ENCODE measurements at places on chromosomes 6 and 20.

DNA sequence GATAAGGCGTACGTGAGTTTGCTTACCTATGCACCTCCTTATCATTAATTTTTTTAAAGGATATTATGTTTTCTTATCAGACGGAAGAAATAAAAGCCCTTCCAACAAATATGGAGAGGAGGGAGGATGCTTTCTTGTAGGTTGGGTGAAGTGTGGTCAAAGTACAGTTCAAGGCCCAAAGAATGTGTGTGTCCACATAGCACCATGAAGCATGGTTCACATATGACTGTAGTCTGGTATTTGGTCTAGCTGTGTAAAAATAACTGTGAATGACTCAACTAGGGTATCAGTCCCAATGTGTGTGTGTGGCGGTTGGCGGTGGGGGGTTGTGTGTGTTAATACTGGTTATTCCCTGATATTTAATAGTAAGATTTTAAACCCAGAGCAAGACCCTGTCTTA is 212.7 kb downstream of the TMEM242 start:
- no peak for DNase-seq

GRCh38 chr6:108947114-108947854 is 99.1 kb downstream of the ARMC2 start:
- DNase-seq: peak; percentile 68

GRCh38 chr6:135202836-135203235 is 21.7 kb downstream of the MYB start:
- no peak for DNase-seq

GRCh38 chr6:124719913-124720312 is 242.3 kb upstream of the RNF217 start:
- DNase-seq: no peak

- DNase-seq: no peak
These were observed 479 bp downstream of the SLC39A7 start for GRCh38 chr6:33201147-33201545.

DNA sequence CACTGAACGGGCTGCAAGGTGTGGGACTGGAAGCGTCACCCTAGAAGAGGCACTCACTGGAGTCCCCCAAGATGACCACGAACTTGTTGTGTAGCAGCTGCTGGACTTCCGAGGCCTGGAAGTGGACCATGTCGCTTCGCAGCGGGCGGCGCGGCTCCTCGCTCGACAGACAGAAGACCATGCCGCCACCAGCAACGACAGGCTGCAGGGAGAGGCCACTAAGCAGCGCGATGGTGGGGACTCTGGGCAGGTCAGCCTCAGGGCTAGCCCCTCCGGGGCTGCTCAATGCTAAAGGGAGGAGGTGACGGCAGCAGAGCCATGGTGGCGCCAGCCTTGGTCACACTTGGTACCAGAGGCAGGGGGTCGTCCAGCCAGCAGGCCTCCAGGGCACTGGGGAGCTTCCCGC is 720 bp downstream of the PCED1A start:
- no peak for DNase-seq

- DNase-seq: no peak
These were observed 469 bp upstream of the XRN2 start for GRCh38 chr20:21302664-21303060.

GRCh38 chr6:83511901-83512681 is at the start of gene PRSS35:
Gene PRSS35, plus strand, starts transcription at chr6:83512534. Its CDS starts 10,908 bp downstream, at chr6:83523442.
- DNase-seq: peak; percentile 82

GRCh38 chr6:92404281-92404680 is 1015.1 kb downstream of the EPHA7 start:
- no peak for DNase-seq

- DNase-seq: peak; percentile 31
These were observed 61.7 kb downstream of the FAM217A start for GRCh38 chr6:4017058-4017739.

DNA sequence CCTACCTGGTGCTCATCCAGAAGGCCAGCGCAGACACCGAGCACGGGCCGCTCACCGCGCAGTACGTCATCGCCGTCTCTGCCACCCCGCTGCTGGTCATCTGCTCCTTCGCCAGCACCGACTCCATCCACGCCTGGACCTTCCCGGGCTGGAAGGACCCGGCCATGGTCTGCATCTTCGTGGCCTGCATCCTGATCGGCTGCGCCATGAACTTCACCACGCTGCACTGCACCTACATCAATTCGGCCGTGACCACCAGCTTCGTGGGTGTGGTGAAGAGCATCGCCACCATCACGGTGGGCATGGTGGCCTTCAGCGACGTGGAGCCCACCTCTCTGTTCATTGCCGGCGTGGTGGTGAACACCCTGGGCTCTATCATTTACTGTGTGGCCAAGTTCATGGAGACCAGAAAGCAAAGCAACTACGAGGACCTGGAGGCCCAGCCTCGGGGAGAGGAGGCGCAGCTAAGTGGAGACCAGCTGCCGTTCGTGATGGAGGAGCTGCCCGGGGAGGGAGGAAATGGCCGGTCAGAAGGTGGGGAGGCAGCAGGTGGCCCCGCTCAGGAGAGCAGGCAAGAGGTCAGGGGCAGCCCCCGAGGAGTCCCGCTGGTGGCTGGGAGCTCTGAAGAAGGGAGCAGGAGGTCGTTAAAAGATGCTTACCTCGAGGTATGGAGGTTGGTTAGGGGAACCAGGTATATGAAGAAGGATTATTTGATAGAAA is 2.0 kb downstream of the SLC35D3 start:
- DNase-seq: no peak

- DNase-seq: no peak
These were observed 46.3 kb upstream of the ECHDC1 start for GRCh38 chr6:127389706-127390105.

GRCh38 chr6:38968702-38969149 is 79.9 kb upstream of the GLP1R start:
- DNase-seq: no peak

DNA sequence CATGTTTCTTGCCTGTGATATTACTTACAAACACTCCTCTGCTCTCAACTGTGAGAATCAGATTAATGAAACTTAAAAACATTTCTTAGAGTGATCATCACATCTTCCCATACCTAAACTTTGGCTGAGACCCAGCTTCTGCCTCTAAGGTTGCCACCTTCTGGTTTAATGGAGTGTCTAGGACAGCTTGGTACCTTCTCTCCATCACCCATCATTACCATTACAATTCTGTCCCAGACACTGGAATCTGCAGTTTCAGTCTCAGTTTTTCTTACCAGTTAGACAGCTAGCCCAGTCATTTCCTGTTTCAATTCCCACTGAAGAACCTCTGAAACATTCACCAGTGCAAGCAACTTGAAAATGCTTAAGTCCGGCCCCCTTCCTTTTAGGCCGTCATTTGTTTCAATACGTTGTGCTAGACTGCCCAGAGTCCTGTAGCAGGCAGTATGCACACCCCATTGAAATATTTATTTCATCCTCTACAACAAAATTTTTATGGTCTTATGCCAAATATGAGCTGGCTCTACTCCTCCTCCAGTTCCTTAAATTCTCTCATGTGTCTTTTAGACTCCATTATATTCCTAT is 107.0 kb upstream of the FOXO3 start:
- peak; percentile 53 for DNase-seq

DNA sequence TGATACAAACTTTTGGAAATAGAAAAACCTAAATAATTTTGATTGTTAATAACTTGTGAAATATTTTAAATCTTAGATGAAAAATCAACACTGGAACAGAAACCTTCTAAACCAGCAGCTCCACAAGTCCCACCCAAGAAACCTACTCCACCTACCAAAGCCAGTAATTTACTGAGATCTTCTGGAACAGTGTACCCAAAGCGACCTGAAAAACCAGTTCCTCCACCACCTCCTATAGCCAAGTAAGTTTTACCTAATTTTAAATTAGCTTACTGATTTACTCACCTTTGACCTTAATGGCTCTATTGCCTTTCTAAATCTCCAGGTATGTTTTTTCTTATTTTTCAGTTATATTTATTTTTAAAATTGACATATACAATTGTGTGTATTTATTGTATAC is 102.6 kb upstream of the ADGRF4 start:
- no peak for DNase-seq

DNA sequence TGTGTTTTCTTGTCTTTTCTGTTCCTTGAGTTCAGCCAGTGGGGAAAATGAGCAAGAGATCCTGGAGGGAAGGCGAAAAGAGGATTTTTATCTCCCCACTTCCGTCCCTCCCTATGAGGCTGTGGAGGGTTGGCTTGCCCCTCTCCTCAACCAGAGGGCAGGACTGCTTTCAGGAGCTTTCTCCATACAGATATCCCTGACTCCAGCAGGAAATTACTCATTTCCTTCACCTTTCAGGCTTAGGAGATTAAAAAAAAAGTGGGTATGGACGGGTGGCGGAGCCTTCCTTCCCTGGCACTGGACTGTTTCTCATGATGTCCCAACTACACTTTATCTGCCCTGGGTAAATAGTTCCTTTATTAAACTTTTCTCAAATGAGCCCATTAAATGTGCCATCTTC is 241.2 kb downstream of the FRK start:
- DNase-seq: no peak

DNA sequence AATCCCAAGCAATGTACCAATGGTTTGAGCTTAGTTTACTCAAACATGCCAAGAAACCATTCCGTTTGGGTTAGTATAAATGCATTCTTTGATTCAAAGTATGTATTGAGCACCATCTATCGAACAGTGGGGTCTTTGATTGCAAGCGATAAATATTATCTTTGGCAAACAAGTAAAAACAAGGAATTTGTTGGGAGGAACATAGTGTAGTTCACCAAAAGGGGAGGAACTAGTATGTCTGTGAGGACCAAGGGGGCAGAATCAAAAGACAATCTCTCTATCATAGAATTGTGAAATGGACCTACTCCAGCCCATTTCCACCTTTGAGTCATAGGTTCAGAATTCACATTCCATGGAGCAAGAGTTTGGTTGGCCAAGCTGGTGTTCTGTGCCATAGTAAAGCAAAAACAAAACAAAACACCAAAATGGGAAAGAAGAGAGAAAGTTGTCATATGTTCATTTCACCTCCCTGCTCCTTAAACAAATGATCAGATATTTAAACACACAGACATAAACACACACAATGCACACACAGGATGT is 266.0 kb downstream of the TSHZ2 start:
- no peak for DNase-seq

DNA sequence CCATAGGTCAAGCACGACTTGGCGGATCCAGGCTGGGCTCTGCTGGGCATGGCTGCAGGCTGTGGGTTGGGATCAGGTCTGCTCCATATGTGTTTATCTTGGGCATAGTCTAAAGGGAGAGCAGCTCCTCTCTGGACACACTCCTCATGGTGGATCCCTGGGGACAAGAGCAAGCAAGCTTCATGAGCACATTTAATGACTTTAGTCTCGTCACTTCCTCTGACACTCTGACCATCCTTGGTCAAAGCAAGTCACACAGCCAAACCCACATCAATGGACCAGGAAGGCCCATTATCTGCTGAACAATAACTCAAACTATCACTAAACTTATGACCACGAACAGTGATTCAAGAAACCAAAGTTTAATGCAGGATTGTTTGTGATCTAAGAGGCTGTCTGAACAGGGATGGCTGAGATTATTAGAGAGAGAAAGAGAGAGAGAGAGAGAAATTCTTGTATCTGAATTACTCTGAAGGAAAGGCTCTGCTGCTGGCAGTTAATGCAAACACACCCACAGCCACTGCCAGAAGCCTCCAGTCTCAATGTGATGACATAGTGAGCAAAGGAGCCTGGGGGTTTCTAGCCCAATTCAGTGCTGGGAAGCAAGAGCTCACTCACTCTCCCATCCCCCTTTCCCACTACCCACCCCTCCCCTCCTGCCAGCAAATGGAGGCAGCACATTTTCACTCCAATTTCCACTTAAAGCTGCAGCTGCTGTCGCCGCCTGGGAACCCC is 490.2 kb upstream of the SULF2 start:
- no peak for DNase-seq

DNA sequence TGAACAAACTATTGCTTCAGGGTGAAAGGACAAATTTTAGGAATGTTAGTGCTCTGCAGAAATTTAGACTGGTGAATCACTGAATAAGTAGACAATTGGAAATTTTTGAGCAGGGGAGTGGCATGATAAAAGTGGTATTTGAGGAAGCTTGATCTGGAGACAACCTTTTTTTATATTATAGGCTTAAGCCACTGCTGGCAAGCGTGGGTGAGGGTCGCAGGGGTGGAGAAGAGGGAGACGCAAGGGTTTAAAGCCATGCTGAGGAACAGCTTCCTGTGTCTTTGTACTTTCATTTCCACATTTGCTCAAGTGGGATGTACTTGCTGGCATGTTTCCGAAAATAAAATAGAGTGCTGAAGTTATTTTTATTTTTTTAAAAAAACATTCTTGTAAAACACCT is 23.7 kb downstream of the NCOA7 start:
- DNase-seq: no peak

GRCh38 chr6:149246691-149247384 is 70.7 kb upstream of the TAB2 start:
- no peak for DNase-seq

DNA sequence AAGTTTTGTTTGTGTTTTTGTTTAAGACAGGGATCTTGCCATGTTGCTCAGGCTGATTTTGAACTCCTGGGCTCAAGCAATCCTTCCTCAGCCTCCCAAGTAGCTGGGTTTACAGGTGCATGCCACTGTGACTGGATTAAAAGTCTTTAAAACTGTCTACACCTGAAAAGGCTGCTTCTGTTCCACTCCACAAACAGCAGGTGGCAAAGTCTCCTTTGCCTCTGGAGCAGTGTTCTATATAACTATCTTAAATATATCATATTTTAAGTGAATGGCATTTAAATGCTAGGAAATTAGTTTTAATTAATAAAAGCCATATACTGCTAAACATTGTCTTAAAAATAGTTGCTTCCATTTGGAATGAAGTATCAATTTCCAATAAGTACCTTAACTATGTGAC is 89.2 kb upstream of the BCLAF1 start:
- DNase-seq: no peak

DNA sequence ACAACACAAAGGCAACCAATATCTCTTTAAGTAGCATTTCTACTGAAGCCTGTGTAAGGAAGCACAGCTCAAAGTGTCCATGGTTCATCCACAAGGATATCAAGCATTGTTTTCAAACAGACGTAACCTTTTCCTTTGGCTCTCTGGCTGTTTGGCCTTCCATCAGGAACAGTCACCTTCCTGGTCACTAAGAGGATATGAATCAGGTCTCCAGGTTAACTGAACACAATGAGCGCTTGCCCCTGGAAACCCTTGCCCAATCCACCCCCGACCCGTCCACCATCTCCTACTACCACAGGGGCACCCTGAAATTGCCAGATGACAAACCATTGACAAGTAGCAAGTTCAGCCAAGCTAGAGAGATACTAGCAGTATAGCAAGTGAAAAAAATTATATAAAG is 114.4 kb upstream of the COL21A1 start:
- no peak for DNase-seq

DNA sequence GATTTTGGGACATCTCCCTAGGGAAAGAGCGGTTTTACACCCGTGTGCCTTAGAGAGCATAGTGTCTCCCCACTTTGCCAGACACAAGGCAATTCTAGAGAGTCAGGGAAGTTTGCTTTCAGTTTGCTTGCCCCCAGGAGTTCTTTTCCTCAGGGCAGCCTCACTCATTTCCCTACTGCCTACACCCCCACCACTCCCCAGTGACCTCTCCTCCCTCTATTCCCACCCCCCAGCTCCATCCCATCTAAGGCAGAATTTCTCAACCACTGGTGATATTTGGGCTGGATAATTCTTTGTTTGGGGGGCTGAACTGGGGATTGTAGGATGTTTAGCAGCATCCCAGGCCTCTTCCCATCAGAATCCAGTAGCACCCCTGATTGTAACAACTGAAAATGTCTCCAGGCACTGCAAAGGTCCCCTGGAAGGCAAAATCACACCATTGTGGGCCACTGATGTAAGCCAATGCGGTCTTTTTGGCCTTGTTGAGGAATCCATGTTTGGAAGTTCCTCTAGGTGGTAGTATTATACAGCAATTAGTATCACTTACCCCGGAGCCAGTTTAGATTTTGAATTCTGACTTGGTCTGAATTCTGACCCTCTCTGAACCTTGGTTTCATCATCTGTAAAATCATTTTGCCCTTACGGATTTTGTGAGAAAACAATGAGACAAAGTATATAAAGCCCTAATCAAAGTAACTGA is 1.3 kb downstream of the EPPIN start:
- DNase-seq: peak; percentile 14
